ENCODE measurements at places on chromosomes 2 and 18.

DNA sequence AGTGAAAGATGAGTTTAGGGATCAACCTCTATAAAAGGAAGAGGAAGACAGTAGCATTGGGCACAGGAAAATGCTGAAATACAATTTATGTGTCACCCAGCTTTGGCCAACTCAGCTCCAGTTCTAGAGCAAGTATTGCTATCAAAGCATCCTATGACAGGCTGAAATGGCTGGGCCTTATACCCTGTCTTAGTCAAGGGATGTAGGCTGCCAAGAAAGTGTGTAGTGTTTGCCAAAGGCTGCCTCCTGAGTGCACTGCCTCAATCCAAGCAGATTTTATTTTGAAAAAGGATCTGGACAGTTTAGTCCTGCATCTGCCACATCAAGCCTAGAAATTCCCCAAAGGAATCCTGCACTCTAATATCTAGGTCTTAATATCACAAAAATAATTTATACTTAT is 359.9 kb upstream of the ZC3H15 start:
- DNase-seq, result no peak

DNA sequence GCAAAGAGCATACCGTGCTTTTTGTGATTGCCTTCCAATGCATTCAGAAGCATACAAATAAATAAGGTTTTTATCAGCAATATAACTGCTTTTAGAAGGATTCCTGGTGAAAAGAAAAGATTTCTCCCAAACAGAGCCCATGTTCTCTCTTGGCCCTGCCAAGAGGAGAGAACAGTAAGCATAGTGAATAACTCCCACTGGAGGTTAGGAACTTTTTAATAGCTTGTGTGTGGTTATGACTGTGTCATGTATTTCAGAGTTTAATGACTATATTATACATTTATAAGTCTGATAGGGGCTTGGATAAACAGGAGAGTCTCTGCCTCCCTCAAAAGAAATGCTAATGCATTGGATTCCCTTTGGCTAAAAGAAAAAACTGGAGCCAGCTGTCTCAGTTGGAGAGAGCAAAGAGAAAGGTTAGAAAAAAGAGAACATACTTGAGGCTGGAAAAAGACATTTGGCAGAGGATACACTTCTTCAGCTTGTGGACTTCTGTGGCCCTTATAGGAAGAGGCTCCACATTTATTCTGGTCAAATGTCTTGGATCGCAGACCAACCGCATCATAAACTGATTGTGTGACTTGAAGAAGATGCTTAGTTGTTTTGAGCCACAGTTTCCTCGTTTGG is 63.0 kb upstream of the SPRED2 start:
- no peak for DNase-seq

GRCh38 chr2:219274361-219274921 is 4.7 kb upstream of the DNAJB2 start:
- DNase-seq, result no peak

- DNase-seq, result no peak
These were observed 858 bp upstream of the RTP5 start for GRCh38 chr2:241868661-241869081.

- peak; percentile 44 for DNase-seq
These were observed 56.6 kb downstream of the SOWAHC start for GRCh38 chr2:109670556-109671411.

DNA sequence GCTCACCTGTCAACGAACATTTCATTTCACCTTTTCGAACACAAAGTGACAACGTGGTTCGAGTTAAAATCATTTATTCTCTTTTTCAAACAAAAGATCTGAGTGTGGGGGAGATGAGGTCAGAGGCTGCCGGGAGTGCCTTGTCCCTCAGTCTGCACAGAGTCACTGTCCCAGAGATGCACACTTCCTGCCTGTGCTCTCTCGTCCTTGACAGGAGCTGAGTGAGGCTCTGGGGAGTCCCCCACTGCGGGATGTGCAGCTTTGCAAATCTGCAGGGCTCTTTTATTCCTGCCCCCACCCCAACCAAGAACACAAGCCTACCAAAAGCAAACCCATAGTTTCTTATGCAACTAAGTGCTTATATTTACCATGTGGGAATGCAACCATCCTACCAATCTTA is 497.8 kb downstream of the EIPR1 start:
- DNase-seq, result no peak

DNA sequence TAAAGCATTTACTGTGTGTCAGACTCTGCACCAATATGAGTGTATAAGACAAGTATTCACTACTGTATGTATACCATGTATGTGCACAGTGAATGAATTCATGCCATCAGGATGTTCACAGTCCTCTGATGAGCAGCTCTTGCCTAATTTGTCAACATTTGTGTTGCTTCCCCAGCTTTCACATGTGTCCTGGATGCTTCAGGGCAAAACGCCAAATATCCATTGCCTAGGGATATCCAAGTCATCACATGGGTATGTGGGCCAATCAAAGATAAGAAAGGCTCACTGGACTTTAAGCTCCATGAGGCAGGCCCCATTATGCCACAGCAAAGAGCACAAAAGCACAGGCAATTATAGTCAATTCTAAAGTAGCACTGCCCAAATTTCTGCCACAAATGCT is 134.2 kb upstream of the CHAC2 start:
- no peak for DNase-seq

- DNase-seq, result no peak
These were observed 97.5 kb upstream of the CTAGE1 start for GRCh38 chr18:22515250-22515649.

- no peak for DNase-seq
These were observed 841.1 kb downstream of the TSN start for GRCh38 chr2:122596598-122596997.

GRCh38 chr2:37790462-37790861 is 119.0 kb upstream of the CDC42EP3 start:
- DNase-seq, result no peak

- no peak for DNase-seq
These were observed 3.2 kb downstream of the TNS1 start for GRCh38 chr2:217999595-217999959.

GRCh38 chr2:105537920-105538319 is 139.1 kb upstream of the FHL2 start:
- DNase-seq, result peak; percentile 9

GRCh38 chr18:73551211-73551610 is 596.4 kb downstream of the FBXO15 start:
- no peak for DNase-seq

DNA sequence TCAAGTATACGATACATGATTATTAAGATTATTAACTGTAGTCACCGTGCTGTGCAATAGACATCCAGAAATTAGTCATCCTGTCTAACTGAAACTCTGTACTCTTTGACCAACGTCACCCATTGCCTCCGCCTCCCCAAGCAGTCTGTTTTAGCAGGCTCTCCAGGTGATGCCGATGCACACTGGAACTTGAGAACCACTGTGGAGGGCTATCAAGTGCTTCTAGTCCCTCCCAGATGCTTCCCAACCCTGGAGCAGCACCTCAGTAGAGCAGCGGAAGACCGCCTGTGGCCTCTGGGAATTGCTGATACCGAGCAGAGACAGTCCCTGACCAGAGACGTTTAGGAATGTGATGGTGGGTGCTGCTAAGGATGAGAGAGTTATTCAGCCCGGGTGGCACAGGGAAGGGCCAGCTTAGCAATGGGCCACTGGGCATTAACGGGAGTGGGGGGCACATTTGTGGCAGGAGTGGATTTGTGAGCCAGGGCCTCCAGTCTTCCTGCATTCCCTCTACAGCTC is 50.7 kb downstream of the LIPG start:
- no peak for DNase-seq

DNA sequence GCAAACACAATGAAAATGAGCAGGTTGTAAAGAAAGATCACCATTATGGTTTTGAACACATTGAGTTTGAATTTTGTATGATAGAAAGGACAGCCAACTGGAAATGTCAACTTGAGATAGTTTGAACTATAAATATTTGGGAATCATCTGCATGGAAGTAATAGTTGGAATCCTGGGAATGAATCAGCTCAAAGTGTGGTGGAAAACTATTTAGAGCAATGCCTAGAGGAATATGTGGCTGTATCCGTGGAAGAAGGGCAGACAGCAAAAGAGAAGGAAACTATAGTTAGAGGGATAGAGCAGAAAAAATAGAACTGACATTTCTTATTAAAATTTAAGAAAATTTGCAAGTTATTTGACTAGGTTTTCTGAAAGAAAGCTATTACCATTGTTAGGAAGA is 112.5 kb upstream of the OTX1 start:
- DNase-seq, result no peak

DNA sequence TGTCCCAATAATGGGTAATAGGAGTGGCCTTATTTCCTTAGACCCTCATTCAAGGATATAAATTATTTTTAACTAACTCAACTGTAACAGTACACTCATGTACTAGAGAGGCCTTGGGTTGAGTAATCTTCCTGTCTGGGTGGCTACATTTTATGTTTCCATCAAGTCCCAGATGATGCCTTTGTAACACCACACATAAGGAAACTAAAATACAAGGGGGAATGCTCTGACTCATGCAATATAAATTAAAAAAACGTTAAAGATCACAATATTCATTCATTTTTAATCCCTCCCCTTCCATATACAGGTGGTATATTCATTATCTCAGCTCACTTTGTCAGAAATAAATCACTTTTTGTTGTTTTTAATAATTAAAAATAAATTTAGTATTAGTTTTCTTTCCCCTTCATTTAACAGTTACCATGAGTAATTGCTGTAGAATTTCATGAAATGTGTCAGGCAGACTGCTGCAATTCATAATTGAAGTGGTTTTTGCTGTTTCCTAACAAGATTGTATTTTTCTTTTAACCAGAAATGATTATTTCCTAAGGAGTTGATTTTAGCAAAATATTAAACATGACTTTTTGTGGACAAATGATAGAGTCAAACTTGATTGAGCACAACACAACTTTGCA is 1403.6 kb downstream of the SUCLG1 start:
- DNase-seq, result no peak

GRCh38 chr2:54872780-54873179 is 149.3 kb downstream of the EML6 start:
- no peak for DNase-seq

DNA sequence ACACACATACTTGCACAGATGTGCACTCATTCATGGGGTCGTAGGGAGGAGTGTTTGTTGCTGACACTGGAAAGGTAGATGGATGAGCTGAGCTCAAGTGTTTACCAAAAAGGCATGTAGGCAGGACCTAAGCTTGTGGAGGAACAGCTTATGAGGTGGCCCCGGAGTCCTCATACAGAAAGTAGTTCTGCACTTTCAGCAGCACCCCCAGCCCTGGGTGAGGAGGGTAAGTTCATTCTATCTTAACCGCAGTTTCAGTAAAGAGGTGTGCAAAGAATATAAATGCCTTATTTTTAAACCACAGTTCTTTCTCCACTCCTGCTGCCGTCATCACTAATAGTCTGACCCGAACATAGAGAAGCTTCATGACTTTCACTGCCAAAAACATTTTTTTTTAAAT is 31.7 kb upstream of the RNF152 start:
- DNase-seq, result no peak

DNA sequence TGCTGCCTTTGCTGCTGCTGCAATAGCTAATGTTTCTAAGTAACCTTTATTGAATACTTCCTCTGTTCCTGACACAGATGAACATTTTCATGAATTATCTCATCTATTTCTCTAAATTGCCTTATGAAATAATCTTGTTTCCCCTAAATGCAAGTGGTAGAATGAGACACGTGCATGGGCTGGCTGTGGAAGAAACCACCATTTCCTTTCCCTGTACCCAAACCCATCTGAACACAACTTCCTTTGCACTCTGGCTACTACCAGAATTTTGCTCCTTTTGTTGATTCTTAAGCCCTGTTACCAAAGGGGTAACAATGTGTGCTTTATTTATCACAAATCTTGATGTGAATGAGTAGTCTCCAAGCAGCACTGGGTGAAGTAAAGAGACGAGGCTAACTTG is 29.2 kb downstream of the AKAIN1 start:
- no peak for DNase-seq

DNA sequence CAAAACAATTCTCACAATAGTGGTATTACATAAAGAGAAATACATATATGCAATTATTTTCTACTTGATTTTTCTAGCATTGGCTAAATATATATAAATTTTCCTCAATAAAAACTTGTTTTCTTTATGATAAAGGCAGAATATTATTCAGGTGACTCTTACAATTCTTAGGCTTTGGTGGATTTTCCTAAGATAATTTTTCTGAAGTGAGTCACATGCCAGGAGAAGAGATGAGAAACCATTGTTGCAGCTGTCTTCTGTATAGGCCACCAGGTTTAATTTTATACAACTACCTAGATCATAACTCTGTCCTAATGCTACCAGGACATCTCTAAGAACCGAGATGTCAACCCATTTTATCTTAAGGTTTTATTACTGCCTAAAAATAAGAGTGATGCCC is 552.4 kb upstream of the CDH2 start:
- DNase-seq, result no peak

DNA sequence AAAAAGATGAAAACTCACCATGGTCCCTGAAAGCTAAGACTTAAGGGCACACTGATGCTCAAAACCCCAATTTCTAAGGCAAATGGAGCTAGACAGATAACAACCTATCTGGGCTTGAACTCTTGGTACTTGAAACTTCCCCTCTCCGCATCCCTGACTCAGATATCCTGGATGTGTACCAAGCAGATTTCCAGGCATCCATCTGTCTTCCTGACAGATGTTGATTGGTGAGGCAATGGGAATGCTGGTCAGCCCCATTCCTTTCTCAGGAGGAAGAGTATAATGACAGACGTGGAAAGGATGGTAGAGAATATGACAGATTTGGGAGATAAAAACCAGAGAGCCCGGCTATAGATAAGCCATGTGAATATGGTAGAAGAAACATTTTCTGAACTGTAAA is 69.2 kb downstream of the ADD2 start:
- DNase-seq, result peak; percentile 2

DNA sequence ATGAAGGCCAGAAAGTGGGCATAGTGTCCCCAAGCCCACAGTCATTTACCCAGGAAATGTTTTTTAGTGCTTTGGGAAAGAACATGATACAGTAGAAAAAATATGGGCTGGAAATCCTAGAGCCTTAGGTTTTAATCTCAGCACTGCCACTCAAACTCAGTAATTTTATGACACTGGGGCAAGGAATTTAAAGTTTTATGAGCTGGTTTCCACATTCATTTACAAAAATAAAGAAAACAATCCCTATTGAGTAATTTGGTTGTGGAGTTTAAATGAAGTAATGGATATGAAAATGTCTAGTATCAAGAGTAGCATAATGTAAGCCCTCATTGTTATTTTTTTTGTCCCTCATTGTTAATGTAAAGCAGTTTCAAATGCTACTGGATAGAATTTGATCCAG is 51.5 kb upstream of the FRZB start:
- DNase-seq, result no peak

DNA sequence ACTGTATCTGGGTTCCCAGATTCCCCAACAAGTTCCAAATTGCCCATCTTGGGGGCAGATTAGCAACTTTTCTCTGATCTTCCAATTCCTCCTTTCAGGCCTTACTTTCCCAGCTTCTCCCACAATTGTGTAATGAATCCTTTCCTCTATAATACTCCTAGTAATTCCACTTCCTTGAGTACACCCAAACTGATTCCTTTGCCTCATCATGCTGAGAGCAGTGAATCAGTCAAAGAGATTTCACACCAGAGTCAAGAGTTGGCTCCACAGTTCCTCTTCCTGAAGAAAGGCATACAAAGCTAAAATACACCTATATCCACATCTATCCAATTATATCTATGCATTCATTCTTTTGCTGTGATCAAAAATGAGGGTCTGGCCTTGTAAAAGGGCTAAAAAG is 28.6 kb upstream of the DAPL1 start:
- DNase-seq, result no peak

- DNase-seq, result no peak
These were observed 147.0 kb upstream of the KLHL14 start for GRCh38 chr18:32919799-32920198.
